ENCODE measurements at places on chromosomes 6 and 20.

- DNase-seq, result no peak
Measured at GRCh38 chr6:40807484-40807883, 220.3 kb upstream of the LRFN2 start.

DNA sequence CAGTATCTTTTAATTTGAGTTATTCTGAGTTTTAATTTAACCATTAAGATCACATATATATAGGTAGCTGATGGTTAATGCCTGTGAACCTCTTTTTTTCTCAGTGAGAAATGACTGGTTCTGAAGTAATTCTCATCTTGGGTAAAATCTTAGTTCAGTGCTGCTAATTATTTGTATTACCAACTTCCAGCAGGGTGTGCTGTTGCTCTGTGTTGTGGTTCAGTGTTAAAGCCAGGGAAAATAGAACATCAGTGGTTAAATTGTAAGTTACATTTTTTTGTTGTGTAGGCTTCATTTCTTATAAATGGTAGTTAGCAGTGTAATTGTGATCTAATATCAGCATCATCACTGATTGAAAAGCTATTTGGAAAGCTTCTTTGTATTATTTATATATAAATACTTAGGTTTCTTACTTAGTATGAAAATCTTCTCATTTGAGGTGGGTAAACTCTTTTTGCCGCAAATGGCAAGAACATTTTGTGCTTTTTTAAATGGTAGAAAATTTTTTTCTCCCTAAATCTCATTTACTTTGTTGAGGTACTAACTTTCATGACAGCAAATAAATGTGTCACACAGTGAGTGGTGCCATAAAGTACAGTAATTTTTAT, 43.7 kb downstream of the CDC5L start:
- no peak for DNase-seq

DNA sequence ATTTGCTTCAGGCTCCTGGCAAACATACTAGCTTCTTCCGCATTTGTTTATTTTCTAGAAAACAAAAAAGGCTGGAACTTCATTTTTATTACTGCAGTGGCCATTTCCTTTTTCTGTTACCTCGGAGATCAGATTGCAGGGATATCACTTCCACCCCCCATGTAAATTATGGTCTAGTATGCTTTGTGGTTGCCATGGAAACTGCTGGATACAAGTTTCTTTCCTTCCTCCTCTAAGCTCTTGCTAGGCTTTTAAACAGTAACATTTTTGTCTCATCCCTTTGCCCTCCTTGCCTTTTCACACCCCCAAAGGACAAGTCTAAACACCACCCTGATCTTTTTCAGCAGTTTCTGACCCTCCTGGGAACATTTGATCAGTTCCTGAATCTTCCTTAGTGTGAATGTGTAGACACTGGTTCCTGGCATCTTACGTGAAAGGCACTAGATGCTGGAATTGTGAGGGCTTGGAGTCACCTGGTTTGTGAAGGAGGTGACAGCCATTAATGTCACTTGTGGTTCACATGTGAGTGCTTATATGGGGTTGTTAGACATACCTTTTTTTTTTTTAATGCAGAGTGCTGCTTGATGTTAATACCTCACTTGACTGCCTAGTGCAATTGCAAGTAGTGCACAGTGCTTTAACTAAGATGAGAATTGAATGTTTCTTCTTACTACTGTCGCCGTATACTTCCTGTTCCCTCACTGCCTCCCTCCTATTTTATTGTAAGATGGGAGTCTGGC, 181.6 kb downstream of the JARID2 start:
- DNase-seq, result no peak

GRCh38 chr20:6768228-6769140, 998 bp downstream of the BMP2 start:
- no peak for DNase-seq

GRCh38 chr6:157527471-157527907, 146.5 kb downstream of the ZDHHC14 start:
- DNase-seq, result no peak

- DNase-seq, result no peak
Measured at GRCh38 chr20:63190828-63191227, 25.1 kb downstream of the YTHDF1 start.

- DNase-seq, result no peak
Measured at GRCh38 chr6:159642481-159642880, 50.6 kb downstream of the SOD2 start.

DNA sequence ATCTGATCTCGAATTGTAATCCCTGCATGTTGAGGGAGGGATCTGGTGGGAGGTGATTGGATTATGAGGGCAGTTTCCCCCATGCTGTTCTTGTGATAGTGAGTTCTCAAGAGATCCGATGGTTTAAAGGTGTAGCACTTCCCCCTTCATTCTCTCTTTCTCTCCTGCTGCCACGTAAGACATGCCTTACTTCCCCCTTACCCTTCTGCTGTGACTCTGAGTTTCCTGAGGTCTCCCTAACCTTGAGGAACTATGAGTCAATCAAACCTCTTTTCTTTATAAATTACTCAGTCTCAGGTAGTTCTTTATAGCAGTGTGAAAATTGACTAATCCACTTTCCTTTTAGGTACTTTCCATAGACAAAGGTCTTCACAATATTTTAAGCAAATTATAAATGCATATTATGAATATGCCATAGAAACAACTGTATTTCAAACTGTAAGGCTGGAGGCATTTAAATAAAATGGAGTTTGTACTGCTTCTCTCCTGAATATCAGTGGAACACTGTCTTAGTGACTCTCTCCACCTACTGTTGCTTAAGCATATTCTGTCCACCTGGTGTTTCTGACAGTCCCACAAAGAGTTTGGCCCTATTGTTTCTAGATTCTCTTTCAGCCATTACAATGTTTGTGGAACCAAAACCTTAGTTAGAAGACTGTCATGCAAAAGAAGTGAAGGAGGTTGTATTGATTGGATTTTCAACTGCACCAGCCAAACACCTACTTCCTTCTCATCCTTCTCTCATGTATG, 24.3 kb upstream of the IL17A start:
- no peak for DNase-seq

DNA sequence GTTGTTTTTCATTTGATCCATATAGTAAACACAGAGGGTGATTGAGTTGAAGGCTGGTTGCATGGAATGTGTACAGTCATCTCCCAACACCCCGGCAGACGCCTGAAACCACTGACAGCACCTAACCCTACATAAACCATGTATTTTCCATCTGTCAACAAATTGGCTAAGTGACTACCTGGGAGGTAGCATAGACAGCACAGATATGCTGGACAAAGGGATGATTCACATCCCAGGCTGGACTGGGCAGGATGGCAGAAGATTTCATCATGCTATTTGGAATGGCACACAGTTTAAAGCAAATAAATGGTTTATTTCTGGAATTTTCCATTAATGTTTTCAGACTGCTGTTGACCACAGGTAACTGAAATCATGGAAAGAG, 4.4 kb upstream of the VIP start:
- no peak for DNase-seq

GRCh38 chr6:124090491-124090890, 286.8 kb downstream of the NKAIN2 start:
- DNase-seq, result no peak

DNA sequence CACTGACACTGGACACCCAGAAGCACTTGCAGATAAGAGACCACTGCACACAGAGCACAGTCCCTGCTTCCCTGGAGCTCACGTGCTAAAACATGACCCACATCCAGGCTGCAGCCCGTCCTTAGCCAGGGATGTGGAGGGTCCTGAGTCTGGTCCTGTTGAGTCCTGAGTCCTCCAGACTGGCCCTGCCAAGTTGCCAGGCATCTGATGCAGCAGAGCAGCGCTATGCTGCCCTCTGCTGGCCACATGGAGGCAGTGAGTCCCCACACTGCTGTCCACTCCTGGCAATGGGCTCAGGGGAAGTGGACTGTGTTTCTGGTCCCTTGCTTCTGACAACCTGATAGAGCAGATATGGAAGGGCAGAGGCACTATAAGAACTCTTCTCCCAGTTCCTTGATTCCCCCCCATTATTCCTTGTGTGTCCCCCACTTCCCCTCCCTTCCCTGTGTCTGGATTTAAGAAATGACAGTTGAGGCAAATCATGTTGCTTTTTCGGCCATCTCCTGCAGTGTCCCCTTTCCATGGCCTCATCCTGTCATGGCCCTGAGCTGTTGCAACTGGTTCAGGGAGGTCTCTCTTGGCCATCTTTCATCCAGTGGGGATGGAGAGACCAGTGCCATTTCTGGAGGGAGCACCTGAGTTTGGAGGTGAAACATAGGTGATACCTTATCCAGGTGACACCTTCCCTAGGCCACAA, 86.0 kb downstream of the DHX35 start:
- DNase-seq, result peak; percentile 36

- DNase-seq, result no peak
Measured at GRCh38 chr6:134744301-134744700, 205.6 kb downstream of the ALDH8A1 start.

DNA sequence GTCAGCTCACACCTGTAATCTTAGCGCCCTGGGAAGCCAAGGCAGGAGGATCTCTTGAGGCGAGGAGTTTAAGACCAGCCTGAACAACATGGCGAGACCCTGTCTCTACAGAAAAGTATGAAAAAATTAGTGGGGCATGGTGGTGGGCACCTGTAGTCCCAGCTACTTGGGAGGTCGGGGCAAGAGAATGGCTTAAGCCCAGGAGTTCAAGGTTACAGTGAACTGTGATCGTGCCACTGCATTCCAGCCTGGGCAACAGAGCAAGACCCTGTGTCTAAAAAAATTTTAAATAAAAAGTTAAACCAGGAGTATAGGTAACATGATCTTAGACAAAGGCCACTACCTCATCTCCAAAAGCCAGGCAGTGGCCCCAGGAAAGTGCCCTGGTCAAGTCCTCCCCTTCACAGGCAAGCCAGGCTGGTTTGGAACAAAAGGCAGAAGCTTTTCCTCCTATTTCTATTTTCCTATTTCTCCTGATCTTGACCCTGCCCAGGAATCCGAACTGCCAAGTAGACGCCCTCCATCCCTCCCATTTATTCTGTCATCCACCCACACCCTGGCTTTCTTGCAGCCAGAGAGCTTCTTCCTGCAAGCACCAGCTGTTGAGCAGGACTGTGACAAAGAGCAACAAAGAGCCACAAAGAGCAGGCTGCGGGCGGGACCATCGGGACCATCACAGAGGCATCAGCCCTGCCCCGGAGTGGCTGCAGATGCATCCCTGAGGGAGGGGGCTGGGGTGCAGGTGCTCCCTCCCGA, 149.9 kb upstream of the AFDN start:
- DNase-seq, result no peak

DNA sequence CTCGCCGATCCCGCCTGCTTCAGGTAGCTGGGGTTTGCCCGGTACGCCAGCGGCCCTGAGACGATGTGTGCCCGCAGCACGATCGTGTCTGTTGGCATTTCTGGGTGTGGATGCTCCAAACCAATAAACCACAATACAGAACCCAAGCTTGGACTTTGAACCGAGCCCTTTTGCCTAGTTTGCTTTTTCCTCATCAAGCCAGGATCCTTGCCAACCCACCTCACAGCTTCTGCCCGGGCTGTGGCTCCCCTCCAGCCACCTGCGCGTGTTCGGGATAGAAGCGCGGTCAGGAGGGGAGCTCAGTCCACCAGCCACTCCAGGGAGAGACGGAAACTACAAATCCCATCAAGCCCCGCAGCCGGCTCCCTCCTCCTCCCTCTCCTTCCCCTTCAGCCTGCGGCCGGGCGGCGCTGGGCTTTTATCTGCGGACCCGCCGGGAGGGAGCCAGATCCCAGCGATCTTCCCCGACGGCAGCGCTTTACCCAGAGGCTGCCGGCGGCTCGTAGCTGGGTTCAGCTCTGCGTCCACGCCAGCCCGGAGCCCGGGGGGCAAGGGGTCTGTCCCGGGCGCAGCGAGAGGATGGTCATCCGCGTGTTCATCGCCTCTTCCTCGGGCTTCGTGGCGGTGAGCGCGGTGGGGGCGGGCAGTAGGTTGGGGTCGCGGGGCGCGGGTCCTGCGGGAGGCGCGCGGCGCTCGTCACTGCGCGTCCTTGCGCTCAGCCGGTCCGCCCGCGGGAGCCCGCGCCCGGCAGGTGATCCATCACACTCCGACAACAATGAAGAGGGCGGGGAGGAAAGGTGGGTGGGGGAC, at the start of gene SH3BGRL2:
TSS of gene SH3BGRL2 (plus strand) at position 447 of the 810 bp plus-strand sequence. CDS start at position 580, 133 bp downstream.
- DNase-seq, result no peak

DNA sequence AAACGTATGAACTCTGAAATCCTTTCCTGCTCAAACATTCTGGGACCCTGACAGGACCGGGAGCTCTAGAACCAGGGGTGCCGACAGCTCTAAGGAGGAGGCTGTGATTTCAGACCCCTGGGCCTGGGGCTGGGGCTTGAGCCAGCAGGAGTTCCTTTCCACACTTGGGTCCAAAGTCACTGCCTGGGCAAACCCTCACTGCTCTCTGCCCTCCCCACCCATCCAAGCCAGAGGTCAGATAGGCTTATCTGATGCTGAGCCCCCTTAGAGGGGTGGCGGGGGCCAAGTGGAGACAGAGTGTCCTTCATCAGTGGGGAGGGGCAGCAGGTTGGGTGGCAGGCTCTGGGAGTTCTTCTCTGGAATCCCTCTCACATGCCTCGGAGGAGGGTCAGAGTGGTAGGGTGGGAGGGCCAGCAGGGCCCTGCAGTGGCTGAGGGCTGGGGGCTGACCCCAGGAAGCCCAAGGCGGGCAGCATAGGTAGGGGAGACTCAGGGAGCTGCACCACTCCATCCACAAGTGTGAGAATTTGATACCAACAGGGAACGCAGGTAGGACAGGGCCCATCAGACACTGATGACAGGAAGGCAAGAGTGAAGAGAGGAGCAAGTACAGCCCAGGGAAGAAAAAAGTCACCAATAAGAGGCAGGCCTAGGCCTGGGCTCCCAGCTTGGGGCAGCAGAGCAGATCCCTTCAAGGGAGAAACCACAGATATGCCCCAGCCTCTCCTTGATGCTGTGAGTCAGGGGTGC, 121.0 kb downstream of the MRPL14 start:
- no peak for DNase-seq

- DNase-seq, result no peak
Measured at GRCh38 chr6:142613981-142614380, 312.2 kb downstream of the ADGRG6 start.

DNA sequence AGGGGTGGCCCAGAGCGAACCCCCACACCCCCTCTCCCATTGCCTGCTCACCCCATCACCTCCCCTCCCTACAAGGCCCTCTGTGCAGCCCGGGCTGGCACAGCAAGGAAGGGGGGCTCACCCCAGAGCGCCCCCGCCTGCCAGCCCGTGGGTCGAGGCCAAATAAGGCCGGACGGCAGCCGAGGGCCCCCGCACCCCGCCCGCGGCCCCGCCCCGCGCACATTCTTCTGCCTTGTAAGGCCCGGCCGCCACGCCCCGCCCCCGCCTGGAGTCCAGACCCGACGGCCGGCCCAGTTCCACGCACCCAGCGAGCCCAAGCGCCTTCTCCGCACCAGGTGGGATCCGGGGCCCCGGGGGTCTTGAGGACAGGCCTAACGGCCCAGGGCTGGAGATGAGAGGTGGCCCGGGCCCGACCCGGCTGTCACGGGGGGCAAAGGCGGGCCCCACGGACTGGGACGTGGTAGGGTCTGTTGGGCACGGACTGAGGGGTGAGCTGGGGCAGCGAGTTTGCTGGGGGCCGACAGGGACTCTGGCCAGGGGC, at the start of gene MYL9:
TSS of gene MYL9 (plus strand) at position 293 of the 541 bp plus-strand sequence. CDS start 3,366 bp downstream, outside the sequence.
- DNase-seq, result peak; percentile 34

DNA sequence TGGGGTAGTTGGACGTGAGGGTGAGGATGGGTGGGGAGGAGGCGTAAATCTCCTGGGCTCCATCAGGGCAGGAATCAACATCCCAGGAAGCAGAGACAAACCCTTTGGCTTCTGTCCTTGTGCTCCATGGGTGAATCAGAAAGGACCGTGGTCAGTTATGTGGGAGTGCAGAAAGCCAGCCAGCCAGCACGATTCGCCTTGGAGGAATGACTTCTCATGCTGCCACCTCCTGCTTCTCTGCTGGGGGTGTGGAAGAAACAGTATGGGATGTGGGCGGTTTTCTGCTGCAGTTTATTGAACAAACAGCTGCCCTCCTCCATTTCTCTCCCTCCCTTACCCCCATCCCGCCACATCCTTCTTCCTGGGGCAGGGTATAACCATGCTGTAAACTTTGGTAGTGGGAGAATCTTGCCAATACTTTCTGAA, 214.5 kb downstream of the SOX4 start:
- no peak for DNase-seq
